NCI-H1105 treated with DMSO at 0.1 percent for 48 hours (cell line): ENCODE measurements at places on chromosomes 2 and 18.

GRCh38 chr2:71851094-71851750 lies 296.4 kb downstream of the CYP26B1 start:
- no peak for DNase-seq

DNA sequence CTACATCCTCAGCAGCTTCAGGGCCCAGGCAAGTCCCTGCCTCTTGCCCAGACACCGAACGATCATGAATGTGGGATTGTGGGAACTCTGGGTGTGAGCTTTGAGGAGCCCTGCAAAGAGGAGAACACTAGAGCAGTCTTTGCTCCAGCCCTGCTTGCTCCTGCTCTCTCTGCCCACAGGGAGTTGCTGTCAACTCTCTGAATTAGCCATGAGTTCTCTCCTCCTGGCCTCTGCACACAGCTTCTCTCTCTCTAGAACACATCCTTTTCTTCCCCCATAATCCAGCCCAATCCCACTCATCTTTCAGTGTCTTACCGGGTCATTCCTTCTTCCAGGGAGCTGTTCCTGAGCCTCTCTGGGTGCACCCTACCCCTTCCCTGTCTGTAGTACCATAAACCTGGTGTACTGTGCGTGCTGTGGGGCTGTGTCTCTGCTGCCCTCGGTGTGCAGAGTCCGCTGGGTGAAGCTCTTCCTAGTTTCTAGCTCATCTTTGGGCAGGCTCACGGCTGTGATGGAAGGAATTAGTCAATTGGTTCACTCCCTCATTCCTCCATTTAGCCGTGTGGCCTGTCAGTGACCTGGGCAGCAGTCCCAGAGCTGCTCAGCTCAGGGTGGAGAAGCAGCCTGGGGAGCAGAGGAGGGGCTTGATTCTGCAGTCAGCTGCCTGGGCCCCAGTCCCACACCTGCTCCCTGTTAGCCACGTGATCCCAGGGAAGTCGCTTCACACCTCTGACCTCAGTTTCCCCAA lies 132.9 kb upstream of the HDAC4 start:
- DNase-seq: no peak

DNA sequence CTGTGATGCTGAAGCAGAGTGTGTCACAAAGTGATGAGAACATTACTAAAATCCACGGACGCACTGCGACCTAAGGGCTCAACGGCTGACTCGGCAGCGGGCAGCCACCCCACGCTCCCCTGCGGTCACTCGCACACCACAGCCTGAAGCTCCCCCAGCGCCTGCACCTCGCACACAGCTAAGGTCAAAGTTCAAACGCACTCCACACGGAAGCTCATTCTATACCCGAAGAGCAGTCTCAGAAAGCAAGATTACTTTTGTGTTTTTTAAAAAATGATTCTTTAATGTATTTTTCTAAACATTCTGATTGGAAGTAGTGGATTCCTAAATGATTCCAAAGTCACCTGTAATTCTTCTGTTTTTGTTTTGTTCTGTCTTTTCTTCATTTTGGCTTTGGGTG lies 21.7 kb downstream of the ASPRV1 start:
- no peak for DNase-seq

DNA sequence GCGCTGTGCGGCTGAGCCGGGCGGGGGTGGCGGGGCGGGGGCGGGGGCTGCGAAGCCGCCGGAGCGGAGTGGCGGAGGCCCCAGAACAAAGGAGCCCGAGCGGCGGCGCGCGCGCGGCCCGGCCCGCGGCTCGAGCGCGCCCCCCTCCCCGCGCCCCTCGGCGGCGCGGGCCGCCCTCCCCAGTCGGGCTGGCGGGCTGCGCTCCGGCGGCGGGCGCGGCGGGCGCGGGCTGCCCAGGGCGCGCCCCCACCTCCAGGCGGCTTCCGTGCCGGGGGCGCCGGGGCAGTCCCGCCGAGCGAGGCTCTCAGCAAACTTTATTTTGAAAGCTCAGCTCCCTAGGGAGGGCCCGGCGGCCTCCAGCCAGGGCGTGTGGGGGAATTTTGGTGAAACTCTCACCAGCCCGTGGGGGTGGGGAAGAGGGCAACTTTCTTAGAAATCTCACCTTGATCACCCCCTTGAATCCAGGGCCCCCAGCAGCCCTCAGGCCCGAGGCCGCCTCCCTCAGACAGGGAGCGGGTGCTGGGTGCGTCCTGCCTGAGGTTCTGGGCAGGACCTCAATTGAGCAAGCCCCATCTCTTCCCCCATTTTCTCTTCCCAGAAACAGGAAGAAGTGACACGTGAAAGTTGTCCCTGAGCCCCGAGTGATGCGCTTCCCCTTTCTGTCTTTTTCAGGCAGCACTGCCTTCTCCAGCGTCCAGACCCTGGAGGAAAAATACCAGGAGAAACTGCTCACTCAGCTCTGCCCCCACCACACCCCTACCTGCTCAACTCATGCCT lies 786 bp downstream of the TET3 start:
- DNase-seq: peak; percentile 31

GRCh38 chr2:21270708-21271122 lies 146.9 kb downstream of the TDRD15 start:
- no peak for DNase-seq

- DNase-seq: no peak
Observed at GRCh38 chr2:50241282-50241681, 790.6 kb downstream of the NRXN1 start.

GRCh38 chr2:55090702-55091101 lies 40.5 kb upstream of the RTN4 start:
- DNase-seq: no peak

- DNase-seq: no peak
Observed at GRCh38 chr2:67286981-67287759, 110.0 kb upstream of the ETAA1 start.

DNA sequence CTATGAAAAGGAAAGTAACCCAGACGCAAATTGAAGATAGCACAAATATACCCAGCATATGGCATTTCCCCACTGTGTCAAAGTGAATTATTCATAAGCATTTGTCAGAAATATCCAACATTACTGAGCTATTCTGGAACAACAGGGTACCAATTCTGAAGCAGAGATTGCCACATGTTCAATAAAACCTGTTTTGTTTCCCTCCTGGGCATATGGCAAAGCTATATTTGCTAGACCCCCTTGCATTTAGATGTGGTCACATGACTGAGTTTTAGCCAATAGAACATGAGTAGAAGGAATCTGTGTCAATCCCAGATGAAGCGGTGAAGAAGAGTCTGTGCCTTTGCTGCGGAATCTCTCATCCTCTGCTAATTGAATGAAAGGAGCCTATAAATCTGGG lies 296.4 kb upstream of the DLGAP1 start:
- no peak for DNase-seq

- DNase-seq: no peak
Observed at GRCh38 chr2:120875431-120875830, 139.8 kb downstream of the GLI2 start.

DNA sequence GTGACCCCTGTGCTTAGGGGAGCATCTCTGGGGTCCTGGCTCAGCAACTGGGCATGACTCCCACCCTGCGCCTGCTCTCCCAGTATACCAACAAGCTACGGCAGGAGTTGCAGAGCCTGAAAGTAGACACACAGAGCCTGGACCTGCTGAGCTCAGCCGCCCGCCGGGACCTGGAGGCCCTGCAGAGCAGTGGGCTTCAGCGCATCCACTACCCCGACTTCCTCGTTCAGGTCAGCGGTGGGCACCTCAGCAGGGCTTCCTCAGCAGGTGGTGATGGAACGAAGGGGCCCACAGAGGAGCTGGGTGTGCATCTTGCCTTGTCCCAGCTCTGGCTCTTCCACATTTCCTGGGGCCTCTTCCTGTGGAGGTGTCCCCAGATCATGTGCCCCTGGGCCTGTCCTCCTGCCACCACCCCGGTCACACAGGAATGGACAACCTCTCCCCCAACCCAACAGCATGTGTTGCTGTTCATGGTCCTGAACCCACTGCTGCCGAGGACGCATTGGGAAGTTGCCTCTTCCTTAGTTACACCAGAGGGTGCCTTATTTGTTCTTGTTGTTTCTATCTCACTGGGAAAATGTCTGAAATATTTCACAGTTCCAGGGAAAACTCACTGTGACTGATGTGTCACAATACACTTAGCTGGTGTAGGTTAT lies 10.8 kb downstream of the PROM2 start:
- DNase-seq: no peak

GRCh38 chr2:157497638-157498314 lies 53.9 kb upstream of the CYTIP start:
- DNase-seq: peak; percentile 48

- no peak for DNase-seq
Observed at GRCh38 chr2:216653093-216653799, 20.0 kb downstream of the IGFBP2 start.

DNA sequence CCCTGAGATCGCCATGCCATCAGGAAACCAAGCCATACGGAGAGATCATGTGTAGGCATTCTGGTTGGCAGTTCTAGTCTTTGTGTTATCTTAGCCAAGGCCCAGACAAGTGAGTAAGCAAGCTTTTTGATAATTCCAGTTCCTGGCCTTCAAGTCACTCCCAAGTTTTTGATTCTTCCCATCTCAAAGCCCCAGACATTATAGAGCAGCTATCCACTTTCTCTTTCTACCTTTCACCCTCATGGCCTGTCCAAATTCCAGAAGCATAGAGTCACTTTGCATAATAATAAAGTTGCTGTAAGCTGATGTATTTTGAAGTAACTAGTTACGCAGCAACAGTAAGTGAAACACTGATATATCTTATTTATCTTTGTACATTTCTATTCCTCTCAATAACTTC lies 26.8 kb upstream of the IL1RL1 start:
- DNase-seq: no peak
